Lung (tissue), 17 donors: ENCODE measurements at places on chromosomes 1 and 21.

DNA sequence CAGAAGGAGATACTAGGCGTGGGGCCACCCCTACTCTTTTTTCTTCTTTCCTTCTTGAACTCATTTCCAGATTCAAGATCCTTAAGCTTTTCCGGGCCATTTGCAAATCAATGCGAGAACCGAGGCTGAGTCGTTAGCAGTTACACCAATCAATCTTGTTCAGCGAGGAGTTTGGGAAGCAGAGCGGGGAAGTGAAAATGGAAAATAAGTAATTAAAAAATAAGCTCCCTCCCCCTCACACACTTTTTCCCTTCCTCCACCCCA lies 1.7 kb upstream of the NEGR1 start:
- DNase-seq = no peak

GRCh38 chr1:20142001-20142710 lies 3.0 kb downstream of the PLA2G2F start:
- no peak for DNase-seq

GRCh38 chr1:114892194-114892918 lies 37.7 kb downstream of the SYCP1 start:
- DNase-seq = no peak

DNA sequence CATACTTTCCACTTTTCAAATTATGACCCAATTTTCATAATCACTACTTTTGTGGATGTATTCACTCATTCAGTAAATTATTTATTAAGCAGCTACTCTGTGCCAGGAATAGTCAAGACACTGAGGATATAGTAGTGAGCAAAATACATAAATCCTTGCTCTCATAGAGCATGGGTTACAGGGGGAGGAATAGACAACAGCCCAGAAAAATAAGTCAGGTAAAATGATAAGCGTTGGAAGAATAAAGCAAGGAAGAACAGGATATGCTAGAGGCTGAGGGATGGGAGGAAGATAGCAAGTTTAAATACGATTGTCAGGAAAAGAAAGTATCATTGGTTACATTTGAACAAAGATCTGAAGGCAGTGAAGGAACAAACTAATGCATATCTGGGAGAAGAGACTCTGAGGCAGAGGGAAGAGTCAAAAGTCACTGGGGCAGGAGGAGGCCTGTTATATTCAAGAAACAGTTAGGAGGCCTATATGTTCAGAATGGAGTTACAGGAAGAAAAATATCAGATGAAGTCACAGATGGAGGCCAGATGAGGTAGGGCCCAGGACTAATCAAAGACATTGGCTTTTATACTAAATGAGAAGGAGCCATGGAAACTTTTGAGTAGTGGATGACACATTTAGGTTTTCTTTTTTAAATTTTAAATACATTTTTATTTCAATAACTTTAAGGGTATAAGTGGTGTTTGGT lies 42.9 kb downstream of the SEC22B start:
- no peak for DNase-seq

DNA sequence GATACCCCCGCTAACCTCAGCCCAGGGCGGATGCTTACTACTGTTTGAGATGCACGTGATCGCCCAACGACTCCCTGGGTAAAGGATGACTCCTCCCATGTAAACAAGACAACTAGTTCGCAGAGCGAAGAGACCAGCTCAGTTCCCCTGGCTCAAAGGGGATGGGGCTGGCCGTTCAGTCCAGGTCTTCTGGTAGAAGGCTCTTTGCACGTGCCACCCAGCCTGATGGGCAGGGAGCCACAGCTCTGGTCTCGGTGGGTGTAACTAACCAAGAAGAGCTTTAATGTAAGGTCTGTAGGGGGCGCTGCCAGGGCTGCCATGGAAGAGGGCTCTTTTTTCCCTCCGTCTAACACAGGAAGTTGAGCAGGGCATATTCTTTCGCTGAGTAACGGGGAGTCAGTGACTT lies 49.4 kb upstream of the PARP1 start:
- no peak for DNase-seq

DNA sequence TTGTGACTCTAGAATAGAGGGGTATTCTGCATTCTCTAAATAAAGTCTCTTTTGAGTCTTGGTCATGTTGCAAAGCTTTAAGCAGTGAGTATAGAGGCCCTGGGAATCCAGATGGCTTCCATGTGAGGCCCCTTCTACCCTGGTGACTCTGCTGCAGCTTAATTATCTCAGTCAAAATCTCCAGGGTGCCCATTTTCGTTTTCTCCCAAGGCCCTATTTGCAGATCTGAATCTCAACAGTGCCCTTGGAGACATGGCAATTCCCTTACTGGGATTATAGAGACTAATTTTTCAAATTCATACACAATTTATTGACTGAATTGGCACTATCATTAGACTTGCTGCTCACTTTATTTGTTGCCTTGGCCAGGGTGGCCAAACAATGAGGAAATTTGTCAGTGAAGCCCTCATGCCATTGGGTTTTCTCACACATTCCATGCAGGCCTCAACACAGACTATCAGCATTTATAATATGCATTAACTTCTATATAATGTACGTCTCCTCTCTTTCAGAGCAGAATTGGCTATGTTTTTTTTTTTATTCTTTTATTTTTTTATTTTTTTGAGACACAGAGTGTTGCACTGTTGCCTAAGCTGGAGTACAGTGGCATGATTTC lies 35.1 kb downstream of the PROX1 start:
- DNase-seq = no peak

DNA sequence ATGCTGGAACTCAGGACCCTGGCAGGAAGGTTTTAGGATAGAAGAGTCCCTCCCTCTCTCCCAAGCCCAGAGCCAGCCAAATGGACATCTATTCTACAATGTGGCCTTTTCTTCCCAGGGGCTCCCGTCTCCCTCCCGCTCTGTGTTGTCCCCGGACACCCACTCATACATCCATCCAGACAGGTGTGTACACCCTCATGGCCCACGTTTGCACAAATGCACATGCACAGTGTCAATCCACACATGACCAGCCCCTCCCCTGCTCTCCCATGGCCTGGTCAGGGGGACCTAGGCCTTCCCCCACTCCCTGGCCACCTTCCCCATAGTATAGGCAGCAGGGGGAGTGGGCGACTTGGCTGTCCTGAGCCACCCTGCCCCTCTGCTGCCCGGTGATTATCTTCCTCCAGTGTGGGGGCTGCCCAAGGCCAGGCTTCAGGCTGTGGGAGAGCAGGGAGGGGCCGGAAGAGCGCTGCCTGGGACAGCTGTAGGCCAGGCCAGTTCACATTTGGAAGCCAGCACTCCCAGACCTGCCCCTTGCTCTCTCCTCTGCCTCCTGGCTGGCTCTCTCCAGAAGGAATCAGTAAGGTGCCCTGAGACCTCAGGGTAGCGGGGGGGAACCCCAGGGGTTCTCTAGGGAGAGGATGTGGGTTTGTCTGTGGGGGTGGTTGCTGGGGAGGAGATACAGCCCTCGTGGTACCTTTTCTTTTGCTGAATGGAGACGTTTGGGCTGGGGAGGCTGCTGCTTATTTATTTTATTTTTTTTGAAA lies 4.1 kb upstream of the PTPN7 start:
- DNase-seq = no peak

DNA sequence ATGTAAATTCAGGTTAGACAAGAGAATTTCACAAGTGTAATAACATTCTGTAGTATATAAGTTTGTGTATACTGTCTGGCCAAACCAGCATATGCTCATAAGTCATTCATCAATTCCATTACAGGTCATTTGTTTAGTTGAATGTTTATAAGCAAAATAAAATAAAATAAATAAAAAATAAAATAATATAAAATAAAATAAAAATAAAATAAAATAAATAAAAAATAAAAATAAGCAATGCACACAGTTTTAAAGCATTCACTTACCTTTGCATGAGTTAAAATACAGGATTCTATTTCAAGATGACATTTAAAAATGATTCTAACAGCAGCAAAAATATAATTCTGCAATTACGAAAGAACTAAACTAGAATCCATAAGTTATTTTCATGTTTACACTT lies 9.9 kb downstream of the PODN start:
- no peak for DNase-seq

DNA sequence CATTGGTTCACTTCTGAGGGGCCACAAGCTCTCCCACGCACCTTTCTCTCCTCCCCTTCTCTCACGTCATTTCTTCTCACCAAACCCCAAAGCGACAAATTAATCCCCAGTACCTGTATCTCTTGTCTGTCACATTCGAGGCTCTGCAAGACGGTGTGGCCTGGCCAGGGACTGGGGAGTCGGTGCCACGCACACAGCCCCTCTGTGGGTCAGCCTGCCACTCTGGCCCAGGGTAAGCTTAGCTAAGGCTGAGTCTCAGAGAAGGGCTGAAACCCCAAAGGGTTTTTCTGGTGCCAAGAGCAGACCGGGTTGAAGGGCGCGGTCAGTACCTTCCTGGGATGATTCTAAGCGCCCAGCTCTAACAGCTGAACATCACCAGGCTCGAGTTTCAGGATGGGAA lies 34.2 kb upstream of the ZBTB40 start:
- no peak for DNase-seq

GRCh38 chr1:216914974-216915373 lies 191.7 kb upstream of the ESRRG start:
- no peak for DNase-seq

GRCh38 chr1:29227511-29227910 lies 3.2 kb downstream of the MECR start:
- no peak for DNase-seq

DNA sequence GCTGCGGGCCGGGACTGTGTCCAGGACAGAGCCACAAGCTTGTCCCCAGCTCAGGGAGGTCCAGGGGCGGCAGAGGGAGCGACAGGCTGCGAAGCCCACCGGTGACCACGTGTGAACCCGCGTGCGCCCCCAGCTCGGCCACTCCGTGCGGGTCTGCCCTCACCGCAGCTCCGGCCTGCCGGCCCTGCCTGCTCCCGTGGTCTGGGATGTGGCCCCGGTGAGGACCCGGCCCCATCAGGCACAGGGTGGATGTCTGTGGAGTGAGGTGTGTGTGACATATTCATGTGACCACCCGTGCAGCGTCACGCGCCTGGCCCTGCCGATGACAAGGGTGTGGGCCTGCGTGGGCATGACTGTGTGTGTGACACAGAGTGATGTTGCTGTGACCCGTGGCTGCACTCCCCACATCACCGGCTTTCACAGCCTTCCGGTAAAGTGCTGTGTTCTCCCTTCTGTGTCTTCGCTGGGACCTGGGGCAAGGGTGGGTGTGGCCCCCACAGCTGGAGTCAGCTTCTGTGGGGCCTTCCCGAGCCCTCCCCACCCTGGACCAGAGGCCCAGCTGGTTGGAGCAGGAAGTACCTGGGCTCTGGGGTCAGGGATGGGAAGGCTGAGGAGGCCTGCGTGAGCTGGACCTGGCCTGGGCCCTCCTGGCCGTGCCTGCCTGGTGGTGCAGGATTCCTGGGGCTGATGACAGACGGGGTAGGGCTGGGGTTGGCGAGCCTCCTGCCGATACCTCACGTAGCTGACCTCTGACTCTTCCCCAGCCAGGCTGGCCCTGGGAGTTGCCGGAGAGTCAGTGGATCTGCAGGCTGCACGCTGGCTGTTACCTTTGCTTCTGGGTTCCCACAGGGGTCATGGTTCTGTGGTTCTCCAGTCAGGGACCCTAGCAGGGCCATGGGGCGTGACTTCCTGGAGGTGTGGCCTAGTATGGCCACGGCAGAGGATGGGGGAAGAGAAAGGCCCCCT lies 4.1 kb downstream of the RNF223 start:
- no peak for DNase-seq

DNA sequence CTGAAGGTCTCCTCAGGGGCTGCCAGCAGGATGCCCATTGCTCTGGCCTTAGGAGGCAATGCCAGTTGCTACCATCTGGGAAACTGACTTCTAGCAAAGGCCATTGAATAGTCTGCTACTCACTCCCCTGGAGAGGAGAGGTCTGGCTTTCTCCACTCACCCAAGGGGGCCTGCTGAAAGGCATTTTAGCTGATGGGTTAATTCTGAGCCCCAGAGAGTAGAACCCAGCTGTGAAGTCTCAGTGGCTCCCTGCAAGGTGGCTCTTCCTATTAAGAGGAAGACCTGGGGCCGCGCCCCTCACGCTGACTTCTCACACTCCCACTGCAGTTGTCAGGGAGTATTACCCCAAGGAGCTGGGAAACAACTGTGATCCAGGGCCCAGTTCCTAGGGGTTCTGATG lies 213.3 kb upstream of the GALNT2 start:
- no peak for DNase-seq

GRCh38 chr1:161198194-161198896 lies 509 bp downstream of the ADAMTS4 start:
- DNase-seq = peak; percentile 63

DNA sequence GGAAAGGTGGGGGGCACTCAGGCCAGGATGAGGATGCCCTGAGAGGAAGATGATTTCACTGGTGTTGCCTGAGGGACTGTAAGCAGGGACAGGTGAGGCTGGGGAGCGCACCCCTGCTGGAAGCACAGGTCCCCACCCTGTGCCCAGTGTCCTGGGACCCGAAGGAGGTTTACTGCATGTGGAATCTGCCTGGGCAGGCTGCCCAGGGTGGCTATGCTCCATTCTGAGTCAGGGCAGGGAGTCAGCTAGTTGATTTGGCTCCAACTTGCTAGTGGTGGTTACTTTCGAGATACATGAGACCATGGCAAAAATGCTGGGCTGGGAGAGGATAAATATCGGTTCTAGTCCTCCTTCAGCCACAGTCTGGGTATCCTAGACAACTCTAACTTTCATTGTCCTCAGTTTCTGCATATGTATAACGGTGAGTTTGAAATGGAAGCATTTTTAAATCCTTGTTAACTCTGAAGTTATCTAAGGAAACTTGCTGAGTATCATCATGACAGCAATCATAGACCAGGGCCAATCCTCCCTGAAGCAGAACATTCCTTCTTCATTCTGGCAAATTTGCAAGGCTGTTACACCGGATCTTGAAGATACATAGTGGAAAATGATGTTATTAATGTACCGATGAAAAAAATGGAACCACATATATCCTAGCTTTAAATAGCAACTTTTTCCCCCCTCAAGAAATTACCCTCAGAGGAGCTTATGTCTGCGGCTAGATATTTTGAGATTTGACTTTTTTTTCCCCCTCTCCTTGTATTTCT lies 7.7 kb downstream of the TLR5 start:
- no peak for DNase-seq

DNA sequence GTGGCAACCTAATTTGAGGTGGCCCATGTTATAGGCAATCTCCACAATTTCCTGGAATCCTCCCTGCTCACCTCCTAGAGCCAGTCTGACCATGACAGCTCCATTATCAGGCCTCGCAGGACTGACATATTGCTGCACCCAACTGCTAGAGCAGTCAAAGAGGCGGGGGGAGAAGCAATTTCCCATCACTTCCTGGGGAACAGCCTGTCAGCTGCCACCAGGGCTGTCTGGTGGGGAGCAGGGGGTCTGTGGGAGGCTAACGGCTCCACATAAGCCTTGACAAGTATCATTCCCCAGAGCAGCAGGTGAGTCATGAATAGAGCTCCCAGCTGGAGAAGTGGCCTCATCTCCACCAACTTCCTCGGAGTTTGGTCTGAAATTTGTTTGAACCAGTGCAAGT lies 322.9 kb downstream of the MATN1 start:
- no peak for DNase-seq
